ENCODE measurements at places on chromosomes 3 and 15. TPM values are rescaled to one million over a fixed set of nuclear protein-coding genes. Genes with fewer than 3 reads are reported as not detected.

- H3K4me1 ChIP-seq: peaks cover 32% of the 10 kb centered on the region
- H3K4me3 ChIP-seq: no peak overlapping the region
- DNase-seq: no peak
- H3K27ac ChIP-seq: no peak overlapping the region
Observed at GRCh38 chr3:73484656-73485248, 140.0 kb downstream of the PDZRN3 start.

- peaks cover 27% of the 10 kb centered on the region for H3K27me3 ChIP-seq
- H3K36me3 ChIP-seq: no peaks in the 10 kb centered on the region
- no peak overlapping the region for H3K4me3 ChIP-seq
- H3K27ac ChIP-seq: no peak overlapping the region
Observed at GRCh38 chr3:183518491-183519251, 36.8 kb downstream of the KLHL6 start.

DNA sequence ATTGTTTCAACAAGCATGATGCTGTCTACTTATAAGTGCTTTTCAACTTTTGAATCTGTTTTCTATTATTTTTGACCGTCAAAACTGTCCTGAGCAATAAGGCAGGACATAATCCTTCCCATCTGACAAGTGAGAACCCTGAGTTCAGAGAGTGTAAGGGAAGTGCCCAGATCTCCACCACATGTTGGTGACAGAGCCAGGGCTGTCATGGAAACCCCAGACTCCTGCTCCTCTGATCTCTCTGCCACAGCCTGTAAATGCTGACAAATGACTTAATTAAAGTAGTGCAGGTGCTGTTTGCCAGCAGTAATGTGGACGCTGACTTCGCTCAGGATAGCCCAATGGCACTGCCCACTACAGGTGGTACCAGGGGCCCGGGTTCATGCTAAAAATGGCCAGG is 40.3 kb downstream of the SPSB4 start:
- no peaks in the 10 kb centered on the region for H3K36me3 ChIP-seq
- H3K27me3 ChIP-seq: no peaks in the 10 kb centered on the region
- H3K4me3 ChIP-seq: no peak overlapping the region
- no peak overlapping the region for H3K27ac ChIP-seq
- H3K4me1 ChIP-seq: peaks cover 28% of the 10 kb centered on the region
- DNase-seq: no peak

- DNase-seq: no peak
- no peaks in the 10 kb centered on the region for H3K36me3 ChIP-seq
- H3K27me3 ChIP-seq: peaks cover 8% of the 10 kb centered on the region
- H3K4me1 ChIP-seq: no peaks in the 10 kb centered on the region
Observed at GRCh38 chr3:62970648-62971047, 95.4 kb upstream of the CADPS start.

Gene HIGD1A
- 78.7 TPM for total RNA-seq

Gene GORASP1
- 52.8 TPM for total RNA-seq

Gene TMCO5A
- total RNA-seq: not detected

Gene UBL7
- total RNA-seq: 34.5 TPM

Data from chondrocyte (in vitro differentiated cells).